ENCODE measurements at places on chromosomes 2 and 18. TPM values are rescaled to one million over a fixed set of nuclear protein-coding genes. Genes with fewer than 3 reads are reported as not detected.
A peak's percentile ranks its signal among the peaks of the same experiment; 100 is the strongest.

GRCh38 chr2:215238485-215239098 is 73.3 kb upstream of the ATIC start:
- no peaks in the 10 kb centered on the region for H3K27me3 ChIP-seq
- H3K4me1 ChIP-seq = no peaks in the 10 kb centered on the region
- no peak for DNase-seq
- no peaks in the 10 kb centered on the region for H3K36me3 ChIP-seq
- no peak overlapping the region for H3K4me3 ChIP-seq

- no peak overlapping the region for H3K27ac ChIP-seq
- no peak for DNase-seq
- H3K27me3 ChIP-seq = no peaks in the 10 kb centered on the region
- no peaks in the 10 kb centered on the region for H3K36me3 ChIP-seq
- H3K4me1 ChIP-seq = no peaks in the 10 kb centered on the region
- no peak overlapping the region for H3K4me3 ChIP-seq
Observed at GRCh38 chr2:211084352-211084751, 528.0 kb downstream of the CPS1 start.

SAG gene
- polyA plus RNA-seq = not detected

FBLN7 gene
- 0.22 TPM for polyA plus RNA-seq

DNA sequence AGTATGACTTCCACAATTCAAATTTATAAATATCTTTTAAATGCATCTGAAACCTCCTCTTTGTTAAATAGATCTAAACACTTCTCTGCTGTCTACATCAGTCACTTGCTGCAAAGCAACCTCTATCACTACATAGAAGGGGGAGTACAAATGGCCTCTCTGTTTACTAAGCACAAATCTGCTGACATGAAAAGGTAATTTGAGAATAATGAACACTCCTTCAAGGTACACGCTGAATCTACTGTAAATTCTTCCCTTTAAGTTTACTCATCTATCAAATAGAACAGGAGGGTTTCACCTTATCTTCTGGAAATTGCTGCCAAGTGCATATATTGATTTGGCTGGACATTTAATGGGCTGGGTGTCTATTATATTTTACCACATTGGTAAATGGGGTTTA is 879.6 kb downstream of the SUCLG1 start:
- no peak overlapping the region for H3K4me3 ChIP-seq
- H3K27ac ChIP-seq = no peak overlapping the region
- H3K27me3 ChIP-seq = no peaks in the 10 kb centered on the region

DNA sequence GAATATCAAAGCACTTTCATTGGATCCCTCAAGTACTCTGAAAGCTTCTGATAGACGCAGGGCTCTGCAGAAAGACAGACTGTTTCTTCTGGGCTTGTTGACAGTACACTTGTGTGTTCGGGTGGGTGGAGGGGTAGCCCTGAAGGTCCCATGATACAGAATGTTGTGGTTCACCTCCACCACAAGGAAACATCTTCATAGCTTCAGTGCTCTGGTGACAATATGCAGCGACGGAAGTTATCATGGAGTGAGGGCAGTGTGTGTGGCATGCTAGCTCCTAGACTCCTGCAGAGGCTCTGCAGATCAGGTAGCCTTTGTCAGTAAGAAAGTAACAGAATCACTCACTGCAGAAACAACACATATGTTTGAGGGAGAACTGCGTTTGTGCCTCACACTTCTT is 90.7 kb downstream of the MEIS1 start:
- no peak for DNase-seq
- H3K27me3 ChIP-seq = no peaks in the 10 kb centered on the region
- H3K27ac ChIP-seq = peak overlapping the region; percentile 69
- no peak overlapping the region for H3K4me3 ChIP-seq

DNA sequence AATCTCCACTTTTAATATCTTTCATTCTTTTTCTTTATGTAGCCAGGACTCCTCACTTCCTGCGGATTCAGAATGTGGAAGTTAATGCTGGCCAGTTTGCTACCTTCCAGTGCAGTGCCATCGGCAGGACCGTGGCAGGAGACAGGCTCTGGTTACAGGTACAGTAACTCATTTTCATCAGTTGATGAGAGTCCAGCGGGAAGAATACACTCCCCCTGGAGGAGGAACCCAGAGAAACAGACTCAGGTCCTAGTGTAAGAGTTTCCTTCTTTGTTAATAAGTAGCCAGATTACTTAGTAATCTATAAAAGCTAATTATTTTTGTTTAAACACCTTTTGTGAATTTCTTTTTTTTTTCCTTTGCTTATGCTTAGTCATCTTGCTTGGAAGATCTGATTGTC is 359.4 kb downstream of the PTPRM start:
- peaks cover 58% of the 10 kb centered on the region for H3K4me1 ChIP-seq
- no peak for DNase-seq

VSNL1 gene
- polyA plus RNA-seq = 9.8 TPM

DNA sequence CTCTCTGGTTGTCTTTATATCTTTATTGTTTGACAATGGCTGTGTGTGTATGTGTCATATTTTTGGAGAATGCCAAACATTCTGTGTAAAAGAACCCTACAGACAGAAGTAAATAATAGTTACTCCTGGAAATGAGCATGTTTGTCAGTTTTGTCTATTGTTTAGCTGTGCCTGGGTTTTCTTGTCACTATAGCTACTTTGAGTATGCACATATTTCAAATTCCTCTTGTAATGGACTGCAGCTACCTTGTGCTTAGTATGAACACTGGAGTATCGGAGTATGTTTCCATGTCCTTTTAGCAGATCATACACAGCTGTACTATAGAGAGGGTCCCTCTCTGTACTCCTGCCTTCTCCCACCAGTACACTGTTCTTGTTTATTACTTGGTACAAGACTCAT is 58.0 kb upstream of the DOCK10 start:
- no peak overlapping the region for H3K27ac ChIP-seq
- no peak overlapping the region for H3K4me3 ChIP-seq

SERPINB3 gene
- polyA plus RNA-seq = not detected

- peaks cover 19% of the 10 kb centered on the region for H3K27me3 ChIP-seq
- H3K36me3 ChIP-seq = no peaks in the 10 kb centered on the region
- H3K4me3 ChIP-seq = peak overlapping the region; percentile 4
- H3K27ac ChIP-seq = no peak overlapping the region
- no peak for DNase-seq
Observed at GRCh38 chr2:186695081-186695756, 1.4 kb downstream of the FAM171B start.

RAB6C gene
- polyA plus RNA-seq = 0.22 TPM

HMSD gene
- 0.03 TPM for polyA plus RNA-seq

DNA sequence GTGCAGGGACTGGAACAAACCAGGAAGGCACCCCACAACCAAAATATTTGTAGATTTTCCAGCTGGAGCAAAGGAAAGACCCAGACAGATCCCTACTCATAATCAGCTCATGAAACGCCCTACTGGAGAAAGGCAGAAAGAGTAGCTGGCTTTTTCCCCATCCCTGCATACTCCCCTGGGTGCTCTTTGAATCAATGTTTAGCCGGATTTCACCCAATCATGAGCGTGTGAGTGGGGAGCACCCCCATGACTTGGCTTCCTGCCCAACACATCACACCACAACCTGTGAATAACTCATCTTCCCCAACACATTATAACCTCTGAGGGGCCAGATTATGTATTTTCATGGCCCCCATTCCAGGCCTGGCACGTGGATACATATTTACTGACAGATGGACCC is 35.1 kb upstream of the SLC14A1 start:
- no peak overlapping the region for H3K4me3 ChIP-seq
- no peaks in the 10 kb centered on the region for H3K4me1 ChIP-seq
- H3K27ac ChIP-seq = no peak overlapping the region

DNA sequence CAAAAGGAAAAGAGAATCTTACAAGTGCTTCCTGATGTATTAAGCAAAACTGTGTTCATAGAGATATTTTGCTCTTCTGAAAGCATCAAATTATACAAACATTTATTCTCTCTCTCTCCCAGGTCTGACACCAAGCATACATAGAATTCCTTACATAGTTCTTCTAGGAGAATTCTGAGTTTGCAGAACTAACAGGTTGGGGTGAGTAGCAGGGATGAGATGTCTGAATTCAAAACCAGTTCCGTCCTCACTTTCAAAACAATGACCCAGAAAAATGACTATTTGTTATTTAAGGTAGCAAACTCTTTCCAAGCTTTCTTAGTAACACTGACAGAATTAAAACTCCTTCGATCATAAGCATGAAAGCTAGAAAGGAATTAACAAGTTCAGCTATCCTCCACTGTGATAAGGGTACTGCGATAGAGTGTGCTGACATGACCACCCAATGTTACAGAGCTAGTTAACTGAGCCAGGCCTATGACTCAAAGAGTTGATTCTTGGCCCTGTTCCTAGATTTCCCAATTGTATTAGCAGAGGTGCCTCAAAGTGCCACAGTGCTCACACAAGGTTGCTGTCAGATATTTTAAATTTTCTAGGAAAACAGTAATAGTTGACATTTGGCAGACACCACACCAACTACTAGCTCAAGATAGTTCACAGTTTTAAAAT is 85.8 kb upstream of the SETBP1 start:
- H3K4me1 ChIP-seq = peaks cover 10% of the 10 kb centered on the region
- no peak overlapping the region for H3K4me3 ChIP-seq
- H3K36me3 ChIP-seq = no peaks in the 10 kb centered on the region
- peak; percentile 13 for DNase-seq

DNA sequence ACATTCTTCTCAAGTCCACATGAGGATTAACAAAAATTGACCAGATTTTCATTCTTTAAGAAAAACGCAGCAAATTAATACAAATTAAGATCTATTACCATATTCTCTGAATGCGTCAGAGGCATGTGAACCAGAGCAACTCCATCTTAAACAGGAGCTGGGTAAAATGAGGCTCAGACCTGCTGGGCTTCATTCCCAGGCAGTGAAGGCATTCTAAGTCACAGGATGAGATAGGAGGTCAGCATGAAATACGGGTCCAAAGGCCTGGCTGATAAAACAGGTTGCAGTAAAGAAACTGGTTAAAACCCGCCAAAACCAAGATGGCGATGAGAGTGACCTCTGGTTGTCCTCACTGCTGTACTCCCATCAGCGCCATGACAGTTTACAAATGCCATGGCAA is 217.6 kb downstream of the RDH14 start:
- H3K36me3 ChIP-seq = no peaks in the 10 kb centered on the region
- no peaks in the 10 kb centered on the region for H3K4me1 ChIP-seq
- H3K27me3 ChIP-seq = no peaks in the 10 kb centered on the region
- no peak overlapping the region for H3K27ac ChIP-seq
